ENCODE measurements at places on chromosomes 4 and X. TPM values are rescaled to one million over a fixed set of nuclear protein-coding genes. Genes with fewer than 3 reads are reported as not detected.

The KLF8 gene
- total RNA-seq: 28.8 TPM

DNA sequence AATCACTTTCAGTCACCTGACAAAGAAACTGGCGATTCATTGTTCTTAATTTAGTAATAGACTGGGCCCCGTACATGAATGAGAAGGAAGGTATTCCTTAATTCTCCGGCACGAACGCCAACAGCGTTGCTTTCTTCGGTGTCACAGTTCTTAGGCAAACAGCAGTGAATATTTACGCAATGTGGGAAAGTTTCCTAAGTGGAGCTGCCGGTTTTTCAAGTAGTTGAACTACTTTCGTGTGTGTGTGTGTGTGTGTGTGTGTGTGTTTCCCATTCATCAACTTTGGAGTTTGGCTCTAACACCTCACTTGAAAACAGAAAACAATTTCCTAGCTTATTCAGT lies 651 bp downstream of the NXT2 start:
- peak; percentile 21 for DNase-seq

DNA sequence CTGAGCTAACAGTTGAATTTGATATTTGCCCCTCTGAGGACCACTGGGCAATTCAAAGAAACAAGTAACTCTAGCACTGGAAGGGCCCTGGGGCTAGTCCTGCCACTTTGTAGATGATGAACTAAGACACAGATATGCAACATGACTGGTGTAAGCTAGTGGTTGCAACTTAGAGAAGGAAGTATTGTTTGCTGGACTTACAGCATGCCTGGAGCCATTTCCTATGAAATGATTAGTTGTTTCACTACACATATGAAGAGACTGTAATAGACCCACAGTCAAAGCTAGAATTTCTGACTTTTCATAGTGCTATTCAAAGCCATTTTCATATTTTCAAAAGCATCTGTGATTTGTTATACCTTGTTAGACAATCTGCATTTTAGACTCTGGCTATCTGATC lies 96.2 kb downstream of the TSPAN7 start:
- no peak for DNase-seq

- DNase-seq: no peak
Observed at GRCh38 chrX:115531818-115532403, 29.1 kb upstream of the PLS3 start.

DNA sequence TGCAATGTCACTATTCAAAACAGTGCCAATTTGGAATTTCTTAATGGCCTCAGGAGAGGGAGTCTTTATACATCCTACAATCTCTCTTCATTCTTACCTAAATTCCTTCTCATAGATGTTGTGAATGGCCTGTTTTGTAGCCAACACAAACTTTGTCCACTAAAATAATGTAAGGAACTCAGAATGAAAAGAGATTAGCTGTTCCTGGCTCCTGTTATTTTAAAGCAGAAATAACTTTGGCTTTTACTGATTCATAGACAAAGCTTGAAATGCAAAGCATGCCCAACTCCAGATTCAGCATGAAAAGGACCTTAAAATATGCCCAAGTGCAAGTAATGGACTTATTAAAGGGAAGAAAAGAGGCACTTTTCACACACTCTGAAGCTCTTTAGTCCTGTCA lies 146.0 kb upstream of the GPC4 start:
- DNase-seq: no peak

The GTPBP6 gene
- 39.3 TPM for total RNA-seq
